ENCODE measurements at places on chromosomes 1 and 21.

DNA sequence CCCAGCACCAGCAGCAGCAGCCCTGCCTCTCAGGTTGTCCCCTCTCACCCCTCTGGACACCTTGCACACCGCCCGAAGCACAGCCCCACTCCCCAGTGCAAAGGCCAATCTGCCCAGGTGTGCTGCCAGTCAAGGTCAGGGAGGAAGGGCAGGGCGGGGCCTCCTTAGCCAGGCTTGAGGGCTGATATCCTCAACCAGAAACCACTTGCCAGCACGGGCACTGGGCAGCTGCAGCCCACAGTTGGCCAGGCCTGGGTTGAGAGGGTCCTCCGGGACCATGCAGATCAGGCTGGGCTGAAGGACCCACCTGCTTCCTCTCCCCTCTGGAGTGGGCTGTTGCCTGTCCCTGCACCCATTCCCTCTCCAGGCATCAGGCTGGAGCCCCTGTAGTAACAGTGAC, 588.3 kb downstream of the NPHP4 start:
- DNase-seq, result no peak

- no peak for DNase-seq
These were observed 20.6 kb upstream of the BACE2 start for GRCh38 chr21:41147096-41147978.

DNA sequence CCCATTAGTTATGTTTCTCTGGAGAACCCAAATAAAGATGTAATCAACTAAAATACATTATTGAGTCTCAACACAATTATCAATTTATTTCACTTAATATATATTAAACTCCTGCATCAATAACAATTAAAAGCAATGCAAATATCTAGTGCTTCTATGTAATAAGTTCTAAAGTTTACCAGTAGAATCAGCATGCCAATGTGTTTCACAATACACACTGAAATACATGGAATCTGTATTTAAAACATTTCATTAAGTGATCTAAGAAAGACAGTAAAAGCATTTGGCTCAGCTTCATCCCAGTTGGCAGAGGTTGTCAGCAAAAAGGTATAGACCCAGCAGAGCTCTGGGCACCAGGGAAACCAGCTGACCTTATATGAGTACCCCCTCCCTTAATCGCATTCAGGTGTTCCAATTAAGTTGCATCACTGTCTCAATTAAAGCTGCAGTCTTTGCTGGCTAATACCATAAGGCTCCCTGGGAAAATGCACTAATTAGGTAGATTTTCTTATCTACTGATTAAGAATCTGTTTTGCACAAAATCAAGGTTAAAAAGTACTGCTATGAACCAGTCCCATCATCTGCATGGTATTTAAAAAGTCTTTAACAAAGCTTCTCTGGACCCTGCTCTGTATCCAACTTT, 63.1 kb downstream of the NIBAN1 start:
- no peak for DNase-seq

DNA sequence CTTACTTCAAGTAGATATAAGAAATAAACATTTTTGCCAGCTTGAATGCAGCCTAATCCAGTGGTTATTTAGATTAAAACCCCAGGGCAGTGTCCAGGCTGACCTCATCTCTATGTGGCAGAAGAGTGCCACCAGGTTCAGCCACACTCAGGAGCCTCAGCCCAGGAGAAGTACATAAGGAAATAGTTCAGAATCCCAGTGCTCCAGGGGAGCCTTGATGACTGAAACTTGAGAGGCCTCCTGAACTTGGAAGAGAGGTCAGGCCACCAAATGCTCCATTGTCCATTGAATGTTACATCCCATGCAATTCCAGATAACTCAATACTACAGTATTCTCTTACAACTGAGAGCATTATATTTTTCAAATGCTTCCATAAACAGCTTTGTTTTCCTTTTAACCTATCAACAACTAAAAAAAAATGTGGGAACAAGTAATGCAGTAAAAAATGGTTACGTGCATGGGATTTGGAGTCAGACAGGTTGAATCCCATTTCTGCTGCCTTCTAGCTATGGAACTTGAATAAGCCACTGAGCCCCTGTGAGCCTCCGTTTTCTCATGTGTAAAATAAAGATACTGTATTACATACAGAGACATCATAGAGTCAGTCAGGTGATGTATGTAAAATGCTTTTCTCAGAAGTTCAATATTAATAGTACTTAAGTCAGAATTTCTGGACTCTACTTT, 248.0 kb downstream of the PLPP3 start:
- DNase-seq, result no peak

GRCh38 chr1:235011599-235012435, 116.8 kb downstream of the TOMM20 start:
- DNase-seq, result peak; percentile 98

- no peak for DNase-seq
These were observed 1024.5 kb upstream of the ADGRL2 start for GRCh38 chr1:80776266-80776665.

DNA sequence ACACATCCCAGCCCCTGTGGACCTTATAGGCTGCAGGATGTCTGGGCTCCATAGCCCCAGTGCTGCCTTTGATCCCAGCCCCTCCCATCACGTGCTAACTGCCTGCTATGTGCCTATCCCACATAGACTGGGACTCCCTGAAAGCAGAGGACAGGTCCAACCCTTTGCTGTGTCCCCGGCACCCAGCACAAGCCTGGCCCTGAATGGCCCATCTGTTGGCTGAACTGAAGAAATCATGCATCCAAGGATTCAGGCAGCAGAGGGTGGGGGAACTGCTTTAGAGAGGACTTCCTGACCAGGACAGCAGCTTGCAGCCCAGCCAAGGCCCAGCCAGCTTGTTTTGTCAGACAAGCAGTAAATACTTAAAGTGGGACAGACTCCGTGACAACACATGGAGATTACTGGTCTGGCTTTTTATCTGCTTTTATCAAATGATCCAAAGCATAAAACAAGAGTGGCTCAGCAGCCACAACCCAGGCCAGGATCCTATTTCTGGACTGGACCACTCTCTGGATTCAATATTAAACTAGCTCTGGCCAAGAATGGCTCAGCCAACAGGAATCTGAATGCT, 69.3 kb downstream of the GLIS1 start:
- DNase-seq, result no peak

DNA sequence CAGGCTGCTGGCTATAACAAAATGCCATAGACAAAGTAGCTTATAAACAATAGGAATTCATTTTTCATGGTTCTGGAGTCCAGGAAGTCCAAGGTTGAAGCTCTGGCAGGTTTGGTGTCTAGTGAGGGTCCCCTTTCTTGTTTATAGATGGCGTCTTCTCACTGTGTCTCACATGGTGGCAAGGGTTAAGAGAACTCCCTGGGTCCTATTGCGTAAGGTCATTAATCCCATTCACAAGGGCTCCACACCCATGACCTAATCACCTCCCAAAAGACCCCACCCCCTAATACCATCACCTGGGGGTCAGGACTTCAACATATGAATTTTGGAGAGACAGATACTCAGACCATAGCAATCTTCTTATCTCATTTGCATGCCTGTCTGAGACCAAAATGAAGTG, 108.9 kb upstream of the USP25 start:
- DNase-seq, result no peak

DNA sequence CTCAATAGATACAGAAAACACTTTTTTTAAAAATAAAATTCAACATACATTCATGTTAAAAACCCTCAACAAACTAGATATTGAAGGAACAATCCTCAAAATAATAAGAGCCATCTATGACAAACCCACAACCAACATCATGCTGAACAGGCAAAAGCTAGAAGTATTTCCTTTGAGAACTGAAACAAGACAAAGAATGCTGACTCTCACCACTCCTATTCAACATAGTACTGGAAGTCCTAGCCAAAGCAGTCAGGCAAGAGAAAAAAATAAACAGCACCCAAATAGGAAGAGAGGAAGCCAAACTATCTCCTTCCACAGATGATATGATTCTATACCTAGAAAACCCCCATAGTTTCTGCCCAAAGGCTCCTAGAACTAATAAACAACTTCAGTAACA, 46.2 kb upstream of the IVNS1ABP start:
- DNase-seq, result no peak

GRCh38 chr1:187920976-187921375, 1092.2 kb downstream of the PLA2G4A start:
- DNase-seq, result no peak

DNA sequence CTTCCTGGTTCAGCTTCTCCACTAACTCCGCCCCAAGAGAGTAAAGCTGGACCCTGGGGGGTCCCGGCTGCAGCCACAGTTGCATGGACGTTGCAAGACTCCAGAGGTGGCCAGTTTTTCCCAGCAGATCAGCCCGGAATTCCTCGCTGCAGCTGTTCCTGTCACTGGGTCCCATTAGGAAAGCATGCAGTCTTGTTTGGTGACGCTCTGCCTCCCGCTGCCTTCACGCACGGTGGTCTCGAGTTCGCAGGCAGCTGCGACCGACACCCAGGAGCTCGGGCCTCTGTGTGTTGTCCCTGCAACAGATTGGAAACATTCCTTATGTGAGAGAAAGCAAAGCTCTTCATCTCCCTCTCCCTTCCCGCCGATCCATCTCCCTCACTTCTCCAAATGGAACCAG, 162.8 kb downstream of the PRDM16 start:
- no peak for DNase-seq

- DNase-seq, result peak; percentile 8
These were observed 48.6 kb upstream of the TMEM125 start for GRCh38 chr1:43220905-43221778.

GRCh38 chr1:180249725-180250498, 19.8 kb downstream of the LHX4 start:
- no peak for DNase-seq

DNA sequence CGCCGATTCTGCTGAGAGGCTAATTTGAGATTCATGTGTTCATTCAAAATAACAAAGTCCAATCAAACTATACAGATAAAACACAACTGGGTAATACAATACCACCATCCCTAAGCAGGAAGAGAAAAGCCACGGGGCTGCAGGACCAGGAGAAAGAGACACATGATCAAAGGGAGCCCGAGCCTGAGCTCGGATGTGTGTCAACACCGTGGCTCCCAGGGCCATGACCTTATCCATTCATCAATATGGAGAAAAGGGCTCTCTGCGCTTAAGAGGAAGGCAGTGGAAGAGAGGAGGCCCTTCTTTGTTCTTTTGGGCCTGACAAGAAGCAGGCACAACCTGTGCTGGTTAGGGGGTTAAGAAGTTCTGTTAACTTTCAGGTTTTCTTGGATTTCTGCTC, 56.7 kb downstream of the HUNK start:
- no peak for DNase-seq

- DNase-seq, result no peak
These were observed 8.9 kb upstream of the HAO2 start for GRCh38 chr1:119359730-119360129.

- DNase-seq, result no peak
These were observed at the start of gene ADGRL4 for GRCh38 chr1:79006564-79006963. TSS of gene ADGRL4 (minus strand) at chr1:79006730. CDS start at chr1:79006654, 76 bp downstream.

GRCh38 chr1:178810585-178810984, 60.3 kb downstream of the ANGPTL1 start:
- DNase-seq, result no peak

DNA sequence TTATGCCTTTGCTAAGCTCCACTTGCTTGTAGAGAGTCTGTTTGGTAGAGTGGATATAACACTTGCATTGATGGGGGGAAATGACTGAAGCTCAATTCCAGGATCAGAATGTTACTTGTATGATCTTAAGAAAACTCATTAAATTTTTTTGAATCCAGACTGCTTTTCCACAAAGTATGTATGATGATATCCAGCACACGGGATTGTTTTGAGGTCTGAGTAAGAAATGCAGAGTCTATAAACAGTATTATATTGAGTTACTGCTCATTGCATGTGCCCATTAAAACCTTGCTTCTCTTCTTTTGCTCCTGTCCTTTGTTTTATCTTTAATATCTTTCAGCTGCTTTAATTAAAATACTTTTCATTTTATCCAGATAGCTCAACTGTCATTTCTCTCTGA, 570.4 kb upstream of the ZRANB2 start:
- no peak for DNase-seq

- DNase-seq, result no peak
These were observed 55.2 kb upstream of the SELENON start for GRCh38 chr1:25744636-25745425.

DNA sequence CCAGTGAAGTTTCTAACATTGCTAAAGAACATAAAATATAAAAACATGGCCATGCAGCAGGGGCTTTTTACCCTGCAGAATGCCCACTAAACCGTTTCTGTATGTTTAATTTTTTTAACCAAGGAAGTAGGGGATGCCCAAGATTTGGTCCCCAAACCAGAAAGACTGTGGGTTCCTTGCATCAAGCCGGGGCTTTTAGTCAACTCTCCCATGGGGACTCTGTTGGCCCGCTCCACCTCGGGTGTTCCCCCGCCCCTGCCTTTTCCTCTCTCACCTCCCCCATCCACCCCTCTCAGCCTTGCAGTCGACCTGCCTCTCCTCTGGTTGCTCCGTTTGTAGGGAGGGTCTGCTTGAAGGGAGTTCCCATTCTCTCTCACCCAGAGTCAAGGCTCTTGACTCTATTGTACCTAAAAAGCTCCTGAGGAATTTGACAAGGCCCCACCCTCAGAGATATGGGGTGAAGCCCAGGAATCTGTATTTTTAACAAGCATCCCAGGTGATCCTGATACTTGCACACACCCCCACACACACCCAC, 117.5 kb downstream of the TOMM20 start:
- DNase-seq, result no peak

GRCh38 chr1:14607295-14607694, 8.8 kb downstream of the KAZN start:
- no peak for DNase-seq

GRCh38 chr1:9586147-9586766, 2.5 kb upstream of the TMEM201 start:
- DNase-seq, result no peak

DNA sequence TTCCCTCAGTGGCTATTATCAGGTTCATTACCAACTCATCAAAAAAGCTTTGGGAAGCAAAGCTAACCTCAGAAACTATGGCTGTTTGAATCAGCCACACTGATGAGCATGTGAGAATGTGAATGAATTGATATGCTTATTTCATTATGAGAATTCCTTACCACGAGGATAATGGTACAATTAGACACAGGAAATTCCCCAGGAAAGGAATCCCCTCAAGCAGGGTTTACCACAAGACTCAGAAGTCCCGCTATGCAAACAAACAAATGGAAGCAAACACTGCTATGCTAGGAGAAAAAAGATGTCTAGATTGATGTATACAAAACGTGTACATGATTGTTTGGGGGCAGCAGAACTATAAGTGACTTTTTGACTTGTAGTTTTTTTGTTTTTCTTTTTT, 205.0 kb downstream of the HMCN1 start:
- no peak for DNase-seq

DNA sequence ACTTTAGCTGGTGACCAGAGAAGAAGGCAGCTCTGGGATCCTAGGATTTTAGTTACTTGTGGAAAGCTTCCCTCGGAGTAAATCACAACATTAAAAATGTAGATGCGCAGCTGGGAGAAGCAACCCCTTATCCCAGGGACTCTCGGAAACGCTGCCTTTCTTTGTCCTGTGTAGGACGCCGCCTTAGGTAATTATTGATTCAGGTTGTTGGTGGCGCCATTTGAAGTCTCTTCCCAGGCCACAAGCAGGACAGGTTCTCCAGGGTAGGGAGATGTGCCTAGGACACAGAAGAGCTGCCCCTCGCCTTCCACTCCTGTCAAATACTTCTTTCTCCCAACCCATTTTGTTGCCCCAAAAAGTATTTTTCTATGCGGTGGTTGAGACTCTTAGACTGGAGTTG, 10.3 kb downstream of the SLC37A1 start:
- DNase-seq, result no peak

GRCh38 chr1:165174491-165174890, 182.0 kb downstream of the LMX1A start:
- DNase-seq, result no peak

GRCh38 chr1:85601901-85602300, 21.3 kb downstream of the CCN1 start:
- DNase-seq, result no peak

- DNase-seq, result no peak
These were observed 32.4 kb downstream of the KIF1B start for GRCh38 chr1:10242811-10243210.
